ENCODE measurements at places on chromosomes 3 and 15.

DNA sequence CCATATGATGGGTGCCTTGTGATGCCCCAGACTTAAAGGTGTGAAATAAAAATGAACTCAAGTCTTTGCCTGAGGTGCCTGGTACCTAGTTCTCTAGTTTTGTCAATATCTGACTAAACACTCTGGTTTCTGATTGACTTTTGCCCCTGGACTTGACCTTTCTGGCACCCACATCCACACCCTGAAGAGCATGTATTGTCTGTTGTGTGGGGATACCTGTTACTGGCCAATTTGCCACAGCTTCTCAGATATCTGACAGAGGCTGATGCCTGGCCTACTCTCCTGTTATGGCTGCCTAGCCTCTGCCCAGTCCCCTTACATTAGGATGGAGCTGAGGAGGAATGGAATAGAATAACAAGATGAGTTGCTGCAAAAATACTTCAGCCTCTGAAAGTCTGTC is 3.6 kb downstream of the ZBTB38 start:
- no peak for DNase-seq

DNA sequence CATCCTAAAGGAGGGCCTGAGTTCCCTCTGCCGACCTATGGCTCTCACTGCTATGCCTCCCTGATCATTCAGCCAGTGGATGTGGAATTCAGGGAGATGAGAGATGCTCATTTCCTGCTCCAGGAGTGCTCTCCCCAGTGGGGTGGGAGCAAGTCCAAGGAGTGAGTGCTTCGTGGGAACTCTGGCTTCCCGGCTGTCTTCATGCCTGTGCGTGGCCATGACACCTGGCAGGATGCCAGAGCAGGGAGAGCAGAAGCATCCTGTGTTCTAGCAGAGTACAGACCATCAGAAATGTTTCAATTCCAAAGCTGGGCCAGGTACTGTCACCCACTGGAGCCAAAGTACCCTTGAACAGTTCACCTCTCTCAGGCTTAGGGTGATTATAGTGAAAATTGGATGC is 45.1 kb downstream of the APH1B start:
- DNase-seq, result no peak

DNA sequence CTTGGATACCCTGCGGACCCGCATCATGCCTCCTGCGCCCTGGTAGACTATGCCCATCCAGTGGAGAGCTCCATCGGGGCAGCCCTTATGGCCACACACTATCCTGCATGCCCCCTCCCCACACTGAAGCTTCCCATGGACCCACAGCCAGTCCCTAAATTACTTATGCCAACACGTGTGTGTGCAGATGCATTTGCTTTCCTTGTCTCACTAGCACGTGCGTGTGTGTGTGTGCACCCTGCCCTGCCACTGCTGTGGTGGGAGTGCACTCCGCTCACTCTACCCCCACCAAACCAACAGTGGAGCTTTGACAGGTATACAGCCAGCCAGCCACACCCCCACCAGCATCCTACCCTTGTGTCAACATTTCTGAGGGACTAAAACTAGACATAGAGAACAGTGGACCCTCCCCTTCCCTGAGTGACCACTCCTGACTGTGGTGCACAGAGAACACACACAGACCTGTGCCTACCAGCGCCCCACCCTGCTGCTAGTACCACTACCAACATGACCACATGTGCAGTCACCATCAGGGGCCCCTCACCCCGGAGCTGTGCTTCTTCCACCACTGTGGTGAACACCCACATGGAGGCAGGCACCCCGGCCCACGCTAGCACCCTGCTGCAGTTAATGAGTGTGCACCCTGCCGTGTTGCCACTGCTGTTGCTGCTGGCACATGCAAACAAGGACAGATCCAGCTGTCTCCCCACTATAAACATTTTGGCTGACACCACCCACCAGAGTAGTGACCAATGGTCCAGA is 310.8 kb downstream of the GABRB3 start:
- DNase-seq, result no peak

- DNase-seq, result no peak
These were observed 2.9 kb downstream of the TNFSF10 start for GRCh38 chr3:172520301-172520831.

GRCh38 chr3:185928496-185928895 is 9.3 kb downstream of the TRA2B start:
- no peak for DNase-seq

GRCh38 chr15:89472785-89473256 is 23.6 kb downstream of the RHCG start:
- DNase-seq, result peak; percentile 78

DNA sequence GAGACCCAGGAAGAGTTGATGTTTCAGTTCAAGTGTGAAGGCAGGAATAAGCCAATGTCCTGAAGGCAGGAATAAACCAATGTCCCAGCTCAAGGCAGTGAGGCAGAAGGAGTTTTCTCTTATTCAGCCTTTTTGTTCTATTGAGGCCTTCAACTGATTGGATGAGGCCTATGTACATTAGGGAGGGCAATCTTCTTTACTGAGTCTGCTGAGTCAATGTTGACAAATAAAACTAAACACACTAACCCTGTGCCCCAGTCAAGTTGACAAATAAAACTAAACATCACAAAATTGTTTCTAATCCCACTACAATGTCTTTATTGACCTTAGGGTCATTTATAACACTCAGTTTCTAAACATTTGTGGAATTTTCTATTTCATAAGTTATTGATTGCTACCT is 100.0 kb downstream of the CACNA2D3 start:
- no peak for DNase-seq

DNA sequence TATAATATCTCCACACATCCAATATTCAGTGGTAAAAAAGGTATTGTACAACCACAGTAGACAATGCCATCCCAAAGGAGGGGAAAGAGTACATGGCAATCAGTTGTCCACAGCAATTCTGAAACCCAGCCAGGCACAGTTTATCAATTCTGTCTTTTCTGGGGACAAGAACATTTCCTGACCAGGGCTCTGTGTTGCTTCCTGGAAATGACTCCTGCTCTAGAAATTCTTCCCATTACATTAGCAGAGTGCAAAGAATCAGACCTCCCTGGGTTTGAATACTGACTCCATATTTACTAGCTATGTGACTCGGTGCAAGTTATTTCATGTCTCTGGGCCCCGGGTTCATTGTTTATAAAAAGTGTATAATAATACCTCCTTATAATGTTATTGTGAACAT is 220.4 kb upstream of the CFAP20DC start:
- no peak for DNase-seq

- no peak for DNase-seq
These were observed 3.3 kb upstream of the USP4 start for GRCh38 chr3:49343163-49343562.

DNA sequence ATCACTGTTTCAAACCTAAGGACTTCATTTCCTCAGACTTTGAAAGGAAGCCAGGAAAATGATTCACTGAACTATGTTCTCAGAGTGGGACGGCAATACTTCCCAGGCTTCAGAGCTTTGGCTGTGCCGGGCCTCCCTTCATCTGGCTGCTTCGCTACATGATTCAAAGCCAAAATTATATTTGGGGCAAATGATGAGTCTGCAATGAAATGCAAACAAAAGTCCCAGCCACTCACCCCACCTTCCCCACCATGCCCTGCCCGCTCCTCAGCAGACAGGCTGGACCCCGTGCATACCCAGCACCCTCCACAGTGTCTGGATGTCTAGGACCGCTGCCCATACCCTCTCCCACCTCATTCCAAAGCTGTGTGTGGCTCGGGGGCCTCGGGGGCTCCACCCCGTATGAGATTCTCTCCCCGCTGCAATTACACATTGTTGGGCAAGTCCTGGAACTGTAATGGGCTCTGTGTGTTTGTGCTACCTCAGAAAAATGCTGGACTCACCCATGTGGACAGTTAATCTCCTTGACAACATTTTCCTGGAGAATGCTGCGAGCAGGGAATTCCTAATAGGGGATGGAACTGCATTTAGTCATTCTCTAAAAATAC is 32.2 kb downstream of the ATP10A start:
- DNase-seq, result peak; percentile 69

- no peak for DNase-seq
These were observed 330.6 kb downstream of the VPS13C start for GRCh38 chr15:61729646-61730045.

GRCh38 chr15:26842391-26842790 is 24.5 kb upstream of the GABRA5 start:
- DNase-seq, result no peak

- DNase-seq, result peak; percentile 93
These were observed 41.5 kb downstream of the CP start for GRCh38 chr3:149180057-149180573.

- DNase-seq, result no peak
These were observed 58.4 kb downstream of the NOX5 start for GRCh38 chr15:69072906-69073305.

GRCh38 chr3:113536627-113537101 is 4.3 kb downstream of the SIDT1 start:
- peak; percentile 43 for DNase-seq

GRCh38 chr3:126291537-126291936 is 65.7 kb downstream of the KLF15 start:
- DNase-seq, result no peak

GRCh38 chr3:49500732-49501609 is 30.9 kb downstream of the DAG1 start:
- peak; percentile 67 for DNase-seq

DNA sequence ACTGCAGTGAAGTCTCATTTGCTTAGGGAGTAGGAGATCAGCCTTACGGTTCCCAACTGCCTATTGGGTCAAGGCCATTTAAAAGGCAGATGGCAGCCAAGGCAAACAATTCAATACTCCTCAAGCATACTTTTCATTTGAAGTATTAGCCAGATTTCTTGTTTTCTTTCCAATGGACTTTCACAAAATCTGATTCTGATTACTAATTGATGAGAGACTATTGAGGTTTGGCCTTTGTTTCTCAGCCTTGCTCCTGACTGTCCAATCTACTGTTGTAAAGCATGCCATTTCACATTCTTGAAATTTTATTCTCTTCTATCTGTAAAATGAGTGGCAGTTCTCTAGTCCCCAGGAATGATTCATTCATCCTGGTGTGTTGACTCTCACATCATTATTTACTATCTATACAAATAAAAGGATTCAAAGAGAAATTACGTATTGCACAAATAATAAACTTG is 166.2 kb upstream of the TGFBR2 start:
- DNase-seq, result peak; percentile 71

- DNase-seq, result no peak
These were observed 65.6 kb downstream of the MAP4 start for GRCh38 chr3:47950453-47951169.

GRCh38 chr3:24810881-24811280 is 316.2 kb upstream of the THRB start:
- DNase-seq, result no peak

DNA sequence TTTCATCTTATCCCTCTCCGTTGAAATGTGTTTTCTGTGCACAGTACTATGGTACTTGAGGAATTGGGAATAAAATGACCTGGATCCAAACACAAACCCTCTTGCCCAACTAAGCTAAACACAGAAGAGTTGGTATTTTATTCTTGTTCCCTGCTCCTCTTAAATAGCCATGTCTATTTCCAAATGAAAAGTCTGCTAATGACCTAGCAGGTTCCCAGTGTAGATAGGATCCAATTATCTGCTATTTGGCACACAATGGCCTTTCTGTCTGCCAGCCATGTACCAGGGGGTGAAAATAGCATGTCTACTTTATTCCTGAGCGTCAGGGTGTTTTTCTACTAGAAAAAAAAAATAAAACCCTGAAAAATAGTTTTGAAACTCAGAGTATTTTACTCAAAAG is 657.0 kb upstream of the NAALADL2 start:
- DNase-seq, result no peak

GRCh38 chr3:18830087-18830486 is 318.2 kb upstream of the KCNH8 start:
- no peak for DNase-seq

- peak; percentile 77 for DNase-seq
These were observed 50.1 kb downstream of the CALML4 start for GRCh38 chr15:68154923-68155559.

DNA sequence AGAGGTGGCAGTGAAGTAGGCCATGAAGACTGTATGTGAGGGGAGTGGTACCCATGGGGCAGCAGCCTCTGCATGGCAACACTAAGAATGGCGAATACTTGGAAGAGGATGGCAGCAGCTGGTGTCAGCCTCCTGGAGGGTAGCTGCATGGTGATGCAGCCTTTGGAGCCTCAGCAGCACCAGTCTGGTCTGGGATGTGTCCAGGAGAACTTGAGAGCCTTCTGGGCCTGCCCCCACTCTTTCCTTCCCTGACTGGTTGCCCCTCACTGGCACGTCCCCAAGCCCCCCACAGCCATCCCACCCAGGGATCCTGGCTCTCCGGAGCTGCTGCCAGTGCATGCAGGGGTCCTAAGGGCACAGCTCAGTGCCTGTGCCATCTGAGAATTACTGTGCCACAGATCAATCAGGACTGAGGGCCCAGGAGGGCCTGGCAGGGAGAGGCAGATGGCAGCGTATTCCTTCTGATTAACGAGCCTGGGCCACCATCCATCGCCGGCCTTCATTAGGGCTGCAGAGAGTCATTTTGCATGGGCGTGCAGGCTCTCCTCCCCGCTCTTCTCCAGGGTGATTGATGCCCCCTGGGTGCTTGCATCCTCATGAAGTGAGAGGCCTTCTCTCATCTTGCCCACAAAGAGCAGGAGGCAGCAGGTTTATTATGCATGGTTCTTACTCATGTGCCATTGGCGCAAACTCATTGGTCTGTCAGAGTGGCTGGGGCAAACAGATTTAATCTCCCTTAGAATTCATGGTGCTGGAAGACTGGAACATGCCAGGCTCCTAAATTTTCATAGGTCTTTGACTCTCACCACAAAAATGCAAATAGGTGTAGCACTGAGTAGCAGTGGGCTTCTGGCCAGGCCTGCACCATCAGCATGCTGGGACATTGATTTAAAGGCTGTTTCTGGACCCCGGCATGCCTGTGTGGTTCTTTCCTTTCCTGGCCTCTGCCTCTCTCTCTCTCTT is 116.8 kb downstream of the EPHB1 start:
- no peak for DNase-seq

DNA sequence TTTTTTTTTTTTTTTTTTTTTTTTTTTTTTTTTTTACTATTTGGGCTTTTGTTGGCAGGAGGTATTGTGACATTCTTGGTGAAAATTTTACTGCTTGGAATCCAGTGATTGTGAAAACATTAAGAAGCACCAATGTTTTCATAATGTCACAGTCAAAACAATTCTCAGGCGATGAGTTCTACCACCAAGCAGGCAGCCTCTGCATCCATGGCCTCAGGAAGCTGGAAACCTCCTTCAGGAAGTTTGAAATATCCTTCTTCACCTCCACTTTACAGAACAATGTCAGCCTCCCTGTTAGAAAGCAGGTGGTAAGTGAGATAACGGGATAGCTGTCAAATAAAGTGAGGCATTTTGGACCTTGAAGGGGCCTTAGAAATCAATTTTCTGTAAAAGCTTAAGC is 98.3 kb downstream of the MEX3B start:
- no peak for DNase-seq

DNA sequence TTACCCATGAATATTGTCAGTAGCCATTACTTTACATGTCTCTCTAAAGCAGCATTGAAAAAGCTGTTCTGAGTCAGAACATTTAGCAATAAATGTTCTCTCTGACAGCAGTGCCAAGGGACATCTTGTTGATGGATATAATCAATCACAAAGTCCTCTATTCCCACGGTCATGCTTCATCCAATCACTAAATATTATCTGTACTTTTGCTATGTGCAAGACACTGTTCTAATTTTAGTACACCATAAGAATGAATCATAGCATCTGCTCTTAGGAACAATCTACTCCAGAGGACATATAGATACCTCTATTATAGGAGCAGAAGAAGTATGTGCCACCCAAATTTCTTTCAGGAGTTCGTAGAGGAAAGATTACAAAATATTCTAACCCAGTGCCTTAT is 142.5 kb upstream of the MBNL1 start:
- DNase-seq, result no peak

Data from A549 (cell line).